Peyer's patch (tissue), 4 donors: ENCODE measurements at places on chromosomes 12 and 14.

DNA sequence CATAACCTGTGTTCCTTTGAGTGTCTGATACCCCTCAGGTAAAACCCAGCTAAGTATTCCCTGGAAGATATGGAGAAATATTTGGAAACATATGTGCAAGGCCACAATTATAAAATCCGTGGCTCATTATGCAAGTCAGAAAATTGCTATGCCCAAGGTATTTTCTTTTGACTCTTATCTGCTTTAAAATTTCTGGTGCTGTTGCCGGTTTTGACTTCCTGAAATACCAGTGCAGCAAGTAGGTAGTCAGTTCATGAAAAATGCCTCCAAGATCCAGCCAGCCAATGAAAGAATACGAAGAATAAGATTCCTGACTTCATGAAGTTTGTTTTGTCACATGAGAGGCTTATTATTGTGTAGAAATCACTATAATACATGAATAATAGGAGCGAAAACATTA lies 20.2 kb upstream of the FUT8 start:
- DNase-seq: no peak
- H3K27ac ChIP-seq: no peak overlapping the region
- no peaks in the 10 kb centered on the region for H3K27me3 ChIP-seq
- H3K4me1 ChIP-seq: no peaks in the 10 kb centered on the region

- H3K36me3 ChIP-seq: no peaks in the 10 kb centered on the region
- H3K27me3 ChIP-seq: no peaks in the 10 kb centered on the region
- no peak overlapping the region for H3K4me3 ChIP-seq
Observed at GRCh38 chr12:20309504-20310148, 58.7 kb upstream of the PDE3A start.

DNA sequence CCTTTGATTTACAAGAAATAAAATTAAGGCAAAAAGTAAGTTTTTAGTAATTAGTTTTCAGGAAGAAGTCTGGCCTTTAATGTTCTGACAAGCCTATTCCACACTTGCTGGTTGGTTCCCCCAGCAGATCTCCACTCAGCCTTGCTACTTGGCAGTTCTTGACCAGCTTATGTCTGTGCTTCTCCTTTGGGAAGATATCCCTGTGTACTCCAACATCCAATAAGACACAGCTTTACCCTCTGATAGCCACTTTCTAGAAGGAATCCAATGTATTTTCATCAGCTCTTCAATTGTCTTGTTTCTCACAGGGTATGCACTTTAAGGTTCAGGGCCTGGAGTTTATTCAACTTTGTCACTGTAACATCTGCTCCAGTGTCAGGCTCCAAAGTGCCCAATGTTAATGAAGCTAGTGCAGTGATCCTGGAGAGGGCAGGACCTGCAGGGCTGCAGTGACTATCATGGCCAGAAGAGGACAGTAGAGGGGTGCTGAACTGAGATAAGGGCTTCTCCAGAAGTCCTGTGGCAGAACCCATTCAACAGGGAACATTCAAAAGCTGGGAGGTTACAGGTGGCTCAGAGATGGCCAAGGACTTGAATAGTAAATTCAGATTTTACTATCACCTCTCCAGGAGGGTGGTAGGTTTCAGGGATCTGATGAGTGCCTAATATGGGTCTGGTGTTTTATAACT lies 22.9 kb downstream of the JKAMP start:
- peaks cover 4% of the 10 kb centered on the region for H3K4me1 ChIP-seq
- no peak overlapping the region for H3K4me3 ChIP-seq
- H3K27ac ChIP-seq: no peak overlapping the region
- no peak for DNase-seq
- no peaks in the 10 kb centered on the region for H3K27me3 ChIP-seq

DNA sequence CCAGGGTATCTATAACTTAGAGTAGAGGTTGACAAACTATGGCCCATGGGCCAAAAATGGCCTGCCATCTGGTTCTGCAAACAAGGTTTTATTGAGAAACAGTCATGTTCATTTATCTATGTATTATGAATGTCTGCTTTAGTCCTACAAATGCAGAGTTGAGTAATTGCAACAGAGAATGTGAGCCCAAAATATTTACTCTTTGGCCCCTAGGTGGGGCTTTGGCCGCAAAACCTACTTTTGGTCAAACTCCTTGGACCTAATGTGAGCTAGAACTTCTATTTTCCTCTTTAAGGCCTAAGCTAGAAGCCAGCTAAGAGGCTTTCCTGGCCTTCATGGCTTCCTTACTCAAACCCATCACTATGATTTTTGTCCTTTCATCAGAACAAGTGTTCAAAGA lies 379.1 kb downstream of the NELL2 start:
- H3K4me1 ChIP-seq: no peaks in the 10 kb centered on the region
- H3K4me3 ChIP-seq: no peak overlapping the region
- H3K27me3 ChIP-seq: no peaks in the 10 kb centered on the region
- no peak overlapping the region for H3K27ac ChIP-seq
- H3K36me3 ChIP-seq: no peaks in the 10 kb centered on the region

GRCh38 chr12:27332714-27333402 lies at the start of gene BMAL2:
TSS of gene BMAL2 (plus strand) at chr12:27332836. CDS start at chr12:27333073, 237 bp downstream.
- no peaks in the 10 kb centered on the region for H3K36me3 ChIP-seq
- H3K27me3 ChIP-seq: no peaks in the 10 kb centered on the region
- no peaks in the 10 kb centered on the region for H3K4me1 ChIP-seq
- peak within 1 kb of the TSS; percentile 77 for H3K4me3 ChIP-seq

DNA sequence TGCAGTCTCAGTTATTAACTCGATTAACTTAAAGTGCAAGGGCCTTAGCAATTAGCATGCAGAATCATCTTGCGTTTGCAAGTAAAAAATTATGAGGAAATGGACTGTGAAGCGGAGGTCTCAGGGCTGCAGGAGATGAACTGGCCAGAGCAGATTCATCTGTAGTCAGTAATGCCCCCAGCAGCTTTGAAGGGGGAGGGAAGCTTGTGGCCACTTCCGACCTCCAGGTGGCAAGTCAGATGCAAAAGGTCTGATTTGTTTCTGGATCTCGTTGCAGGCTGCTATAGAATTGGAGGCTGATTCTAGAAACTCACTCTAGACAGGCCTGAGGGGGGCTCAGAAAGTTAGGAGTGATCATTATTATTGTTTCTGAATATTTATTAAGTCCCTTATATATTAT lies 107.4 kb upstream of the RGS6 start:
- no peak for DNase-seq
- H3K4me3 ChIP-seq: no peak overlapping the region
- no peaks in the 10 kb centered on the region for H3K27me3 ChIP-seq
- H3K27ac ChIP-seq: no peak overlapping the region
- no peaks in the 10 kb centered on the region for H3K36me3 ChIP-seq

GRCh38 chr14:71595441-71595840 lies 336.8 kb upstream of the RGS6 start:
- H3K4me3 ChIP-seq: no peak overlapping the region
- no peak for DNase-seq
- no peaks in the 10 kb centered on the region for H3K27me3 ChIP-seq
- no peak overlapping the region for H3K27ac ChIP-seq
- no peaks in the 10 kb centered on the region for H3K4me1 ChIP-seq

GRCh38 chr12:118346895-118347294 lies 25.8 kb downstream of the TAOK3 start:
- no peaks in the 10 kb centered on the region for H3K36me3 ChIP-seq
- no peaks in the 10 kb centered on the region for H3K27me3 ChIP-seq
- H3K27ac ChIP-seq: no peak overlapping the region
- peak; percentile 48 for DNase-seq

GRCh38 chr14:58027904-58028303 lies 124.1 kb downstream of the ARMH4 start:
- no peak overlapping the region for H3K27ac ChIP-seq
- DNase-seq: no peak
- no peaks in the 10 kb centered on the region for H3K27me3 ChIP-seq
- H3K4me3 ChIP-seq: no peak overlapping the region

GRCh38 chr12:5588591-5588990 lies 156.7 kb downstream of the NTF3 start:
- no peaks in the 10 kb centered on the region for H3K4me1 ChIP-seq
- no peak overlapping the region for H3K4me3 ChIP-seq
- H3K27me3 ChIP-seq: no peaks in the 10 kb centered on the region
- no peak for DNase-seq

DNA sequence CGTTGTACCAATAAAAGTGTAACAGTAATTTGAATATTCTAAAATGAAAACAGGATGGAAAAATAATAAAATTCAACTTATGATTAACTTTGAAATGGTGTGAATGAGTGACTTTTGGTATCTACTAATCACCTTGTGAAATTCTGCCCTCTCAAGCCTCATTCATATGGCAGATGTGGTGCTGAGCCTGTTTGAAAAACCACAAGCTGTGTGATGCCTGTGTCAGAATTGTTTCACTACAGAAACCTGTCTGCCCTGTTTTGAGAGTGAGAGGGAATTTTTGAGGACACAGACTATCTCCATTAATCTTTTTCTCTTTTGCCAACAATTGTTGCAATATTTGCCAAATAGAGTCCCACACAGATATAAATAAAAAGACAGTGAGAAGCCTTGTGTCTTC lies 3.9 kb upstream of the RNU6-7 start:
- H3K4me1 ChIP-seq: no peaks in the 10 kb centered on the region
- no peak for DNase-seq
- H3K27ac ChIP-seq: no peak overlapping the region
- no peaks in the 10 kb centered on the region for H3K27me3 ChIP-seq

- no peaks in the 10 kb centered on the region for H3K27me3 ChIP-seq
- H3K27ac ChIP-seq: no peak within 1 kb of the TSS
Observed at GRCh38 chr12:130715998-130716968, at the start of gene RIMBP2. TSS of gene RIMBP2 (minus strand) at chr12:130716299. CDS start at chr12:130479013, 237,286 bp downstream.

DNA sequence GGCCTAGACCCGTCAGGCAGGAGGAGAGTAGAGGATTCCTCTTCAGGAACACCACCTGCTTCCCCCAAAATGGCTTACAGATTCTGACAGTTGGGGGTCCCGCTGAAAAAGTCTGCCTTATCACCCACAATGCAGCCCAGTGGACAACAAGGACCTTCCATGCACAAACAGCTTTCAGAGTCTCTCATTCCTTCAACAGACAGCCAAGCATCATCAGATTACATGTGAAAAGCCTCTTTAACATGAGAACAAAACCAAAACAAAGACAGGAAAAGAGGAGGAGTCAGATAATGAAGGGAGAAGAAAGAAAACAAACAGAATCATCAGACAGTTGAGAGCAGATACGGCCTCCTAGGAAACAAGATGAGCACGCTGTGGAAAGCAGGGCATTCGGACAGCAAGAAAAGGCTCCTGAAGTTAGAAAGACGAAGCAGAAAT lies 18.3 kb downstream of the KCTD10 start:
- no peak overlapping the region for H3K4me3 ChIP-seq
- peak overlapping the region; percentile 40 for H3K27ac ChIP-seq
- no peaks in the 10 kb centered on the region for H3K27me3 ChIP-seq
- peaks cover 32% of the 10 kb centered on the region for H3K4me1 ChIP-seq
- H3K36me3 ChIP-seq: no peaks in the 10 kb centered on the region

GRCh38 chr12:108190529-108190928 lies 61.4 kb downstream of the WSCD2 start:
- no peaks in the 10 kb centered on the region for H3K36me3 ChIP-seq
- H3K4me3 ChIP-seq: no peak overlapping the region
- no peaks in the 10 kb centered on the region for H3K27me3 ChIP-seq

DNA sequence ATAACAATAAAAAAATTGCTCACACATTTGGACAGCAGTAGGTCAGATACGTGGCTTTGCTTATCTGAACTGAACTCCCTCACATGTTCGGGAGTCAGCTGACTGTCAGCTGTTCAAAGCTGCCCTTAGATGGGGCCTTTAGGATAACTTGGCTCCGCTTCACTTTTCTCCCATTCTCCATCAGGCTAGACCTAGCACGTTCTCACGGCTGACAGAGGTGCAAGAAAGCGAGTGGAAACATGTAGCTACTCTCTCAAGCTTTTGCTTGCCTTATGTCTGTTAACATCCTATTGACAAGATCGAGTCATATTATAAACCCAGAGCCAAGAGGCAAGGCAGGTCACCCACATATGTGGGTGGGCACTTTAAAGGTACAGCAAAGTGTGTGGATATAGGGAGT lies 112.0 kb upstream of the PDZRN4 start:
- H3K27me3 ChIP-seq: no peaks in the 10 kb centered on the region
- no peaks in the 10 kb centered on the region for H3K36me3 ChIP-seq
- H3K4me1 ChIP-seq: no peaks in the 10 kb centered on the region

DNA sequence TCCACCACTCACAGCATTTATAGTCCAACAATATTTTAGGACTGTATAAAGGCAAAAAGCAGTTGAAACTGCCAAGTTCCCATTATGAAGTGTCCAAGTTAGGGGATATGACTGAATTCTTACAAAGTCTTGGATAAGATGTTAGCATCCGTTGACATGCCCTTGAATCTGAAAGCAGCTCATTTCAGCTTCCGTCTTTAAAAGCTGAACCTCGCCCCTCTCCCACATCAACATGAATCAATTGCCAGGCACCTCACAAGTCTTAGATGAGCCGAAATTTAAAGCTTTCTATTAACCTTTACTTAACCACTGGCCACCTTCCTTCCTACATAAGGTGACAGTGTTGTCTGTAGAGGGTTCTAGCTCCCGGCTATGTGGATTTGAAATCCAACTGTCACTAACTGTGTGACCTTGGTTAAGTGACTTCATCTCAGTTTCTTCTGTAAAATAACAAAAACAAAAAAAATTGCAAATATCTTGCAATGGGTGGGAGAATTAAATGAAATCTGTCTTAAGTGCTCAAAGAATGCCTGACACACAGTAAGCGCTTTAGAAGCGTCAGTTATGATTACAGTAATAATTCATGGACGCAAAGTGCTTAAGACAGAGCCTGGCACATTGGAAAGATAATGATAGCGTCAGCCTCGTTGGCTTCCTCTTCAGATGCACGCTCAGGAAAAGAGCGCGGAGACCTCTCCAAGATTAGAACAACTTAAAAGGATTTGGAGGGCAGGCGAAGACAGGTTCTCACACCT lies 1.2 kb downstream of the PPP1CC start:
- H3K27ac ChIP-seq: peak overlapping the region; percentile 92
- H3K4me3 ChIP-seq: peak overlapping the region; percentile 79
- DNase-seq: no peak
- H3K36me3 ChIP-seq: no peaks in the 10 kb centered on the region
- peaks cover 61% of the 10 kb centered on the region for H3K4me1 ChIP-seq

- no peaks in the 10 kb centered on the region for H3K36me3 ChIP-seq
- no peak for DNase-seq
- H3K4me3 ChIP-seq: no peak overlapping the region
- no peaks in the 10 kb centered on the region for H3K27me3 ChIP-seq
- H3K27ac ChIP-seq: no peak overlapping the region
Observed at GRCh38 chr12:92511786-92512185, 191.0 kb upstream of the PLEKHG7 start.

GRCh38 chr12:19577281-19577530 lies 137.9 kb downstream of the AEBP2 start:
- no peaks in the 10 kb centered on the region for H3K36me3 ChIP-seq
- no peak overlapping the region for H3K27ac ChIP-seq
- no peaks in the 10 kb centered on the region for H3K4me1 ChIP-seq
- H3K4me3 ChIP-seq: no peak overlapping the region
- H3K27me3 ChIP-seq: no peaks in the 10 kb centered on the region
- DNase-seq: no peak

- H3K4me1 ChIP-seq: no peaks in the 10 kb centered on the region
- no peaks in the 10 kb centered on the region for H3K27me3 ChIP-seq
- DNase-seq: no peak
- H3K4me3 ChIP-seq: no peak overlapping the region
- H3K27ac ChIP-seq: no peak overlapping the region
Observed at GRCh38 chr12:123659996-123660727, 10.8 kb upstream of the TCTN2 start.

- no peak overlapping the region for H3K4me3 ChIP-seq
- H3K4me1 ChIP-seq: no peaks in the 10 kb centered on the region
- H3K27ac ChIP-seq: no peak overlapping the region
- H3K36me3 ChIP-seq: no peaks in the 10 kb centered on the region
Observed at GRCh38 chr12:105569886-105570285, 239.4 kb downstream of the C12orf75 start.

GRCh38 chr12:46300910-46301309 lies 32.1 kb upstream of the SLC38A1 start:
- H3K4me3 ChIP-seq: no peak overlapping the region
- no peaks in the 10 kb centered on the region for H3K4me1 ChIP-seq
- H3K27me3 ChIP-seq: no peaks in the 10 kb centered on the region
- no peak for DNase-seq
- H3K27ac ChIP-seq: no peak overlapping the region
- no peaks in the 10 kb centered on the region for H3K36me3 ChIP-seq
